ENCODE measurements at places on chromosomes 11 and 22.

GRCh38 chr22:30284172-30284571 lies 5.1 kb downstream of the CASTOR1 start:
- no peak for DNase-seq

GRCh38 chr11:96306933-96307775 lies 35.8 kb downstream of the MAML2 start:
- DNase-seq = peak; percentile 68

GRCh38 chr22:20282901-20283673 lies 15.0 kb upstream of the RTN4R start:
- no peak for DNase-seq

GRCh38 chr11:69682221-69682620 lies 7.1 kb upstream of the LTO1 start:
- DNase-seq = no peak

DNA sequence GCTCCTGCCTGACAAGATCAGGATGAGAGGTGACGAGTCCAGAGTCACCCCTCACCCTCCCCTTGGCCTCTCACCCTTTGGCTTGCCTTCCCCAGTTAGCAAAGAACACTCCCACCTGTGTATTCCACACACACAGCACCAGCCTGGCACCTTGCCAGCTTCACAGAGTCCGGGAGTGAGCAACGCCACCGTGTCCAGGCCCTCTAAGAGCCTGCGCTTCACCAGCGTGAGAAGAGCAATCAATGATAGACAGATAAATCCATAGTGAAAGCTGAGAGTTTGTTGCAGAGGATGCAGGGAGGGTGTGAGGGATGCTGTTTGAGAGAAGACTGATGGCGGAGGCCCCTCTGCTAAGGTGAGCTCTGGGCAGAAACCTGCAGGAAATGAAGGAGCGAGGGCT lies 404.5 kb downstream of the LARGE1 start:
- no peak for DNase-seq

- DNase-seq = no peak
Observed at GRCh38 chr11:9347100-9347499, 32.7 kb upstream of the TMEM41B start.

GRCh38 chr22:24007253-24008021 lies 2.2 kb upstream of the GSTT4 start:
- DNase-seq = no peak

DNA sequence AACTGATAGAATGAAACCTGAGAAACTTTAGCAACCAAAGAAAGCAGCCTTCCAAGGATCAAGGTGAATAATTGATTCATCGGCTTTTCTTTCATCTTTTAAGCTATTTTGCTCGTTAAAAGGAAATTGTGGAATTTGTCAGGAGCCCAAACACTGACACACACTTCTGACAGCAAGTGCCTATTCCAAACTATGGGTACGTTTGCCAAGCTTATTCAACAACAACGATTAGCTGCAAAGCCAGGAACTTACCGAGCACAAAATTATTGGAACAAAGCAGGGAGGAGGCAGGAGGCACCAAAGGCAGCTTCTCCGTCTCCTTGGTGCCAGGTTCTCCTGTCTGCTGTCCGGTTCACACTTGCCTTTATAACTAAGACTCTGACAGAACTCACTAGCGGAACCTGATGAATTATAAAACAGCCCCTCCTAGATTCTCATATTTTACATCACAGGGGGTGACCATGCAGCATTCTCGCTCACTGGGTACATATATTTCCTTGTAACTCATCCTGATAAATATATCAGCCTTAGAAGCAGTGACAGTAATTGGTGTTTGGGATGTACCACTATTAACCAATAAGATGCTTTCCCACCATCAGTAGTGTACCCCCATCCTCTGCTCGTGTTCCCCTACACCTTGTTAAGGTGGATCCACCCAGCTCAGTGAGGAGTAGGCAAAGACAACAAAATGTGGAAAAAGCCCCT lies 395.9 kb upstream of the CCDC90B start:
- no peak for DNase-seq

- DNase-seq = no peak
Observed at GRCh38 chr11:1487851-1488574, 1.4 kb upstream of the MOB2 start.

DNA sequence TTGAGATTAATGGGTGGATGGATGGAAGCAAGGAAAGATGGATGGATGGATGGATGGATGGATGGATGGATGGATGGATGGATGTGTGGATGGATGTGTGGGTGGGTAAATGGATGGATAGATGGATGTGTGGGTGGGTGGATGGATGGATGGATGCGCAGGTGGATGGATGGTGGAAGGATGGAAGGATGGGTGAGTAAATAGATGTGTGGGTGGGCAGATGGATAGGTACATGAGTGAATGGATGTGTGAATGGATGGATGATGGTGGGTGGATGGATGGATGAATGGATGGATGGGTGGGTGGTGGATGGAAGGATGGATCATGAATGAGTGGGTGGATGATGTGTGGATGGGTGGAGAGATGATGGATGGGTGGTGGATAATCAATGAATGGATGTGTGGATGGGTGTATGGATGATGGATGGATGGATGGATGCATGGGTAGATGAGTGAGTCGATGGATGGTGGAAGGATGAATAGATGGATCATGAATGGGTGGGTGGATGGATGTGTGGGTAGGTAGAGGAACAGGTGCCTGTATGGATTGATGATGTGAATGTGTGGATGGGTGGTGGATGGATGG lies 375.2 kb downstream of the BRD1 start:
- no peak for DNase-seq

- DNase-seq = no peak
Observed at GRCh38 chr11:11403763-11404725, 51.0 kb upstream of the CSNK2A3 start.

DNA sequence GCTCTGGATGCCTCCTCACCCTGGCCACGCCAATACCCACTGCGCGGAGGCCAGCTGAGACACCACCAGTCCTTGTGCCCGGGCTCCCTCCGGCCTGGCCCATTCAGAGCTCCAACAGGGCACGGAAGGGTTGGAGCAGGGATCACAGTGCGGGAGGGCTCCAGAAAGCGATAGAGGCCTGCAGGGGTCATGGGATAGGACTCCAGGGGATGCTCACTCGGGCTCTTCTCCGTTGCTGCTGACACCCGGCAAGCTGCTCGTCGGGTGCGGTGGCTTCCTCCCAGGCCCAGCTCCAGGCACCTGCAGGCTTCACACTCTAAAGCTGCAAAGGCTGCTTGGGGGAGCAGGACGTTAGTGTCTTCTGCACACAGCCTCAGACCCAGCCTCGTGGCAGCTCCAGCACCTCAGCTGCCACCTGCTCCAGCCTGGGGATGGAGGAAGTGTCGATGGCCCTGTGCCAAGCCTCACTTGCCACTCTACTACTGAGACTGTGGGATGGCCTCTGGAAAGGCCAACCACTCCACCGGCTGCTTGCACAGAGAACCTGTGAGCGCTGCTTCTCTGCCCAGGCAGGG lies 10.6 kb downstream of the WNT7B start:
- DNase-seq = no peak

GRCh38 chr11:9180784-9181183 lies 84.4 kb downstream of the DENND5A start:
- no peak for DNase-seq

- no peak for DNase-seq
Observed at GRCh38 chr11:23893126-23893525, 603.7 kb upstream of the LUZP2 start.

GRCh38 chr11:33634291-33634834 lies 66.3 kb downstream of the C11orf91 start:
- DNase-seq = no peak

- DNase-seq = no peak
Observed at GRCh38 chr11:4916581-4916980, 2.6 kb downstream of the OR51G2 start.

GRCh38 chr22:43733138-43733537 lies 79.0 kb downstream of the EFCAB6 start:
- DNase-seq = no peak

DNA sequence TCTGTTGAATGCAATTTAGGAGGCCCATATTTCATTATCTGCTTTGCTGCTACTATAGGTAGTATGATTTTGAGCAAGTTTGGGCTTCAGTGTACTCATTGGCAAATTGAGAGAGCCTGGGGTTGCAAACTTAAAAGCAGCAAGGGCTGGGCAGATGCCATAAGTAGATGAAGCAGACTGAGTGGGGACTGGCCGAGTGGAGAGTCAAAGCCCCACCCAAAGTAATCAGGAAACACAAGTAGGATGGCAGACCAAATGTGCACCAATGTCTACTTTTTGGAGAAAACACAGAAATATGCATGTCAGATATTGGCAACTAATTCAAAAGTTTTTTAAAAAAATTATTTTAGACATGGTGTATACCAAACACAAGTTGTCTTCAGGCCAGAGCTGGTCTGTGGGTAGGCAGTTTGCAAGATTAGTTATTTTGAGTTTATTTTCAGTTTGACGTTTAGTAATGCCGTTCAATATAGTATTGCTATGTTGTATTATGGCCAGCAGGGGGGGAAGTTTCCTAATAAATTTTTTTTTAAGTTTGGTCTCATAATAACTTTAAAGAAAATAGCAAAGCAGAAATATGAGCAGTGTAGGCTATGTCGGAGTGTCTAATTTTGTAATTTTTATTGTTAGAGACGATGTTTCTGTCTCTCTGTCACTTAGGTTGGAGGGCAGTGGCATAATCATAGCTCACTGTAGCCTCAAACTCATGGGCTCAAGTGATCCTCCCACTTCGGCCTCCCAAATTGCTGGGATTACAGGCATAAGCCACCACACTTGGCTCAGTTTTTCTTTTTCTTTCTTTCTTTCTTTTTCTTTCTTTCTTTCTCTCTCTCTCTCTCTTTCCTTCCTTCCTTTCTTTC lies 105.1 kb downstream of the HIPK3 start:
- DNase-seq = peak; percentile 28

DNA sequence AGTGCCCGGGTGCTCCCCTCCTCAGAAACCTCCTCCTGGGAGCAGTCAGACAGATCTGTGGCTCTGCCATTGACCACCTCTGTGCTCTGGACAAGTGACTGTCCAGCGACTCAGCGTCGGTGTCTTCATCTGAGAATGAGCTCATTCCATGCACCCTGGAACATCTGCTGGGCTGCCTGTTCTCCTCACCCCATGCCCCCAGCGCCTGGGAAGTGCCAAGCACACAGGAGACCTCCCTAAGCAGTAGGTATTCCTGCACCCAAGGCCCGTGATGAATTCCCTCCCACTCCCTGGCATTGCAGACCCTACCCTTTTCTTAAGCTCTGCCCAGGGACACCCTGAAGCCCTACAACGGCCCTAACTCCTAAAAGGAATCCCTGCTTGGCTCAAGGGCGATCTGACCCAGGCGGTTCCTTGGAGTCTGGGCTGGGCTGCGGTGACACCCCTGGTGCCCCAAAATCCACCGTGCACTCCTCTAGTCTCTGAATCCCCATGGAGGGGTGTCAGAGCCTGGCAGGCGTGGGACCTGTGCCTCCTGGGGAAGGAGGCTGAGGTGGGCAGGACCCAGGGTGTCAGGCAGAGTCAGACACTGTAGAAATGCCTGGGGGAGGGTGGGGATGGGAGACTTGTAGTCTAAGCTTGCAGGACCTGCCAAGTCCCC lies 92.0 kb downstream of the CEP164 start:
- no peak for DNase-seq

DNA sequence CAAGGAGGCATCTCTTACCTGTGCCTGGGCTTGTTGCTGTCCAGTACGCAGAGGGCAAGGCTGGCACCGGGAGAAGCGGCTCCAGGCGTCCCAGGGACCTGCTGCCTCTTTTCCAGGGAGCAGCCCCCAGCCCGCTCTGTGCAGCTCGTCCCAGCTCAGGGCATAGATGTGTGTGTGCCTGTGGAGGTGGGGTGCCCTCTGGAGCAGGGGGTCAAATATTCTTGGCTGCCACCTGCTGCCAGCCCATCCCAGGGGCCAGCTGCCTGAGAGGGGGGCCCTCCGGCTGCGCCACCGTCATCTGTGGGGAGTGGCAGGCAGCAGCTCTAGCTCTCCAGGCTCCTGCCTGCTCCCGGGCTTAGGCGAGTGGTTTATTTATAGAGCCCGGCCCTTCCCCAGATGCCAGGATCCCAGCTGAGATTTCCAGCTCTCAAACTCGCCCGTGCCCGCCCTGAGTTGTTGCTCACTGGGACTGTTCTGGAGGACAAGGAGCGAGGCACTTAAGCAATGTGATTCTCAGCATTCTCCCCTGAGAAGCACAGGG lies 87.5 kb downstream of the RTL6 start:
- no peak for DNase-seq

DNA sequence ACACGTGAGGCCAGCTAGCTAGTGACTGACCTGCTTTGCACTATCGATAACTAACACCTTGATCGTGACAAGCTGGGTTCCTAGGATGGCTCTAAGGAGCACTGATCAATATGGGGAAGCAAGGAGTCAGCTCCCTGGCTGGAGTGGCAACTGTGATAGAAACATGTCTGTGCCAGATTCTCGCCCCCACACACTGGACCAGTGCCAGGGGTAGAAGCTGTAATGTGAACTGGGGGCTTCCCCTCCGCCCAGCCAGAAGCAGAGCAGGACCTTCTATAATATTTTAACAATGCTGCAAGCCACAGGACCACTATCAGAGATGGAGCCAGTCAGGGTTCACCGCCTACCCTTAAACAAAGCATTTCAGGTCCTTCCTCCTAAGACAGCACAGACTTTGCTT lies 96.5 kb downstream of the DSCAML1 start:
- DNase-seq = no peak

Measured in CD14-positive monocyte (primary cell).